ENCODE measurements at places on chromosomes 5 and 9. TPM values are rescaled to one million over a fixed set of nuclear protein-coding genes. Genes with fewer than 3 reads are reported as not detected.

The AGTPBP1 gene
- 7.5 TPM for polyA plus RNA-seq

GRCh38 chr5:108276187-108277050 is 105.5 kb downstream of the FBXL17 start:
- no peak overlapping the region for H3K4me3 ChIP-seq
- H3K27ac ChIP-seq: no peak overlapping the region
- no peaks in the 10 kb centered on the region for H3K4me1 ChIP-seq
- no peak for DNase-seq
- H3K36me3 ChIP-seq: no peaks in the 10 kb centered on the region

GRCh38 chr5:10724781-10725507 is 36.1 kb downstream of the DAP start:
- H3K36me3 ChIP-seq: peaks cover under 1% of the 10 kb centered on the region
- H3K4me3 ChIP-seq: no peak overlapping the region
- H3K4me1 ChIP-seq: peaks cover 13% of the 10 kb centered on the region

The ANKRD31 gene
- 0.09 TPM for polyA plus RNA-seq

The GDF9 gene
- polyA plus RNA-seq: 0.88 TPM

DNA sequence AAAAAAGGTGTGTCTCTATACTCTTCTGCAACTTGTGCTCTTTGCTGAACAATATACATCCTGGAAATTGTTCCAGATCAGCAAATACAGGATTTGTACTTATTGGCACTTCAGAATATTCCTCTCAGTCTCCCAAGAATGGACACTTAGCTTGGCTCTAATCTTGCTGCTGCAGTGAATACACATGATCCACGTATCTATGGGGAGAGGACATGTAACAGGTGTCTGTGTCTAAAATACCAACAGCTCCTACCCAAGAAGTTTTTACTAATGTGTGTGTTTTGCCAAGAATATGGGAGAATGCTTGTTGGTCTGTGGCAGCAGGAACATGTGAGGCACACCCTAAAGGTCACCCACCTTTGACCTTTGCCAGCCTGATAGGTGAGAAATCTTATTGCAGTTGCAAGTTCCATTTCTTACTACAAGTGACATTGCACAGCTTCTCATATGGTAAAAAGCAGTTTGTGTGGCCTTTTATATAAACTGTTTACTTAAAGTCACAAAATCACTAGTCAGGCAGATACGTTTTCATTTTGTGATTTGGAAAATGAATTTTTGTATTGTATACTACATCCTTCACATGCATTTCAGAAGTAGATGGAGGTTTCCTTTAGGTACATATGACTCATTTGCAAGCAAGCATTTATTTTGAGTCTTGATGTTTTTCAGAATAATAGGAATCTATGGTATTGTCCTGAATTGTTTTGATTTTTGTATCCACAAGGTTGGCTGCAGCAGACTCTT is 35.8 kb downstream of the PHF2 start:
- no peak for DNase-seq
- H3K4me1 ChIP-seq: peaks cover 7% of the 10 kb centered on the region
- H3K4me3 ChIP-seq: no peak overlapping the region
- no peaks in the 10 kb centered on the region for H3K27me3 ChIP-seq
- H3K27ac ChIP-seq: no peak overlapping the region

- no peak overlapping the region for H3K4me3 ChIP-seq
- H3K27me3 ChIP-seq: no peaks in the 10 kb centered on the region
- no peaks in the 10 kb centered on the region for H3K4me1 ChIP-seq
- no peaks in the 10 kb centered on the region for H3K36me3 ChIP-seq
- H3K27ac ChIP-seq: no peak overlapping the region
These were observed 156.6 kb upstream of the PHYKPL start for GRCh38 chr5:178389026-178389729.
